ENCODE measurements at places on chromosomes 12 and 14.
A peak's percentile ranks its signal among the peaks of the same experiment; 100 is the strongest.

DNA sequence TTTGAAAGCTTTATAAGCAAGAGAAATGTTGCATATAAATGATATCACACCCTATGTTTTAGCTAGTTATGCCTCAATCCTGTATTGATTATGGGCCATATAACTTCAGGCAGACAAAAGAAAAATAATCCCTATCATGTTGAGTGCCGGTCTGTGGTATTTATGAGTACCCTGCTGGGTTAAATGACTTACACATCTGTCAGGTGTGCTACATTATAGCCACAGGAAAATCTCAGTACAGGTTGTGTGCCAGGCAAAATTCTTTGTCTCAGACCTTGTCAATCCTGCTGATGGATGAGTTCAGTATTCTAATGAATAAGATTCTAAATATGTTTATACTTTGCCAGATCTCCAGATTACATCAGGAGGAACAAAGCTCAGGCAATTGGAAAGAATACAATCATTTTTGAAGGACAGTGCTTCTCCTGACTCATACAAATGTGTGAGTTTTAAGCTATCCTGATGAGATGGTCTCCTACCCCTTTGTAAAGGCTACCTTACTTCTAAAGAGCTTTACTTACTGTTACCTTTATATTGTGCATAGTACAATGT is 109.8 kb upstream of the FOXG1 start:
- no peak for DNase-seq

DNA sequence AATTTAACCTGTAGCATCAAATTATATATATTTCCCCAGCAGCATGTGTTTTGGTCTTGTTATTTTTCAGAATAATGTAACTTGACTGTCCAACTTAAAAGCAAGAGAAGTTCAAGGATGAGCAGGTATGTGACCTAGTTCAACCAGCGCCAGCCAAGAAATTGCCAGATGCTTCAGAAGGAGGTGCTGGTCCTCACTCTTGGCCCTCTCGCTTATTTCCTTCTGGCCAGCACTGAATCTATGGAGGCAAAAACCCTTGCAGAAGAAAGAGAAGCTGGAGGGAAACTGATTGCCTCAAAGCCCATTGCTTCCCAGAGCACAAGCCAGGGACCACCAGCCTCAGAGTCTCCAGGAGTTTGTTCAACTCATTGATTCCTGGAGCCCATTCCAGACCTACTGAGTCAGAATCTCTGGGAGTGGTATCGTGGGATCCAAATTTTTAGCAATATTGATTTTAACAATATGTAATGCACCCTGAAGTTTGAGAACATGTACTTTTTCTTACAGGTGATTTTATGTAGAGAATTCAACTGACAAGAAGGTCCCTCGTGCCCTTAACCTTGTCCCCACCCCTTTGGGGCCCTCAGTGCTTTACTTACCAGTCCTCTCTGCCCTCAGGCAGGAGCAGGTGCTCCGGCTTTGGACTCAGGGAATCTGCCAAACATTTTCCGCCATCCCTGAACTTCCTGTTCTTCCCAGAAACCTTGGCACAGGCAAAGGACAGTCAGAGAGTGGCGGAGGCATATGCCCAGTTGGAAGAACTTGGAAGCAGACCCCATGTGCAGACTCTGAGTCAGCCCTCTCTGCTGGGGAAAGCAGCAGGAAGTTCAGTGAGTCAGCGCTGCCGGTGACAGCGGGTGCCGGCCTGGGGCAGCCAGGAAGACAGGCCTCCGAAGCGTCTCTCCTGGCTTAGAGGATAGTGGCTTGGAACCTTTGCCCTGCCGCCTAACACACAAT is 10.4 kb downstream of the BEST3 start:
- DNase-seq = no peak

GRCh38 chr12:23621900-23622299 is 327.6 kb downstream of the SOX5 start:
- no peak for DNase-seq

GRCh38 chr14:55767286-55767685 is 187.3 kb downstream of the KTN1 start:
- DNase-seq = no peak

DNA sequence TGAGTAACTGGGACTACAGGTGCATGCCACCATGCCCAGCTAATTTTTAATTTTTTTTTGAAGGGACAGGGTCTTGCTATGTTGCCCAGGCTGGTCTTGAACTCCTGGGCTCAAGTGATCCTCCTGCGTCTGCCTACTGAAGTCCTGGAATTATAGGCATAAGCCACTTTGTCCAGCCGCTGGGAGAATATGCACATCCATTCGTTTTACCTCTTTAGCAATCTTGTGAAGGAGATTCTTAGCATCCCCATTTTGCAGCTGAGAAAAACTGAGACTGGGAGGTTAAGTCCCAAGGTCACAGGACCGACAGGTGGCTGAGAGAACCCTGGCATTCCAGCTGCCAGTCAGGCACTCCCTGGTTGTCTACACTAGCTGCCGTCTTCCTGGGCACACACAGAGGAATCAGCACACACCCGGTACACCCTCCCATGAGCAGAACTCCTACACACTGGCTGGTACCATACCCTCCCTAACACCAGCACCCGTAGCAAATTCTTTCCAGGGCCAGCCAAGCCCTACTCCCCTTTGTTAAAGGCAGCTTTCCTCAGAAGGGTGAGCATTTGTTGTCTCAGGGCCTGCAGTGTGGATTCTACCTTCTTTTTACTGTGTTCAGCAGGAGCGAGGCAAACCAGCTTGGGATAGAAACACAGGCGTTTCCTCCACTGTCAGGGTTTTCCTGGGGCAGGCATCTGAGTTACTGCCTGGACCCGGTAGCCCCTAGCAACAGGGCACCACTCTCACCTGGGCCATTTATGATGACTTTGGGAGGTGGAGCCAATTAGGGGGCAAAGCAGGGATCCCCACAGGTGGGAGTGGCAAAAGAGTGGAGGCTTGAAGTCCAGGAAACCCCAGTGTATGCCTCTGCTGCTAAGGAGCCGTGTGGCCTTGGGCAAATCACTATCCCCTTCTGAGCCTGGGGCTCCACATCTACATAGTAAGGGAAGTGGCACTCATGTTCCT is 70.2 kb downstream of the IRF2BPL start:
- no peak for DNase-seq

DNA sequence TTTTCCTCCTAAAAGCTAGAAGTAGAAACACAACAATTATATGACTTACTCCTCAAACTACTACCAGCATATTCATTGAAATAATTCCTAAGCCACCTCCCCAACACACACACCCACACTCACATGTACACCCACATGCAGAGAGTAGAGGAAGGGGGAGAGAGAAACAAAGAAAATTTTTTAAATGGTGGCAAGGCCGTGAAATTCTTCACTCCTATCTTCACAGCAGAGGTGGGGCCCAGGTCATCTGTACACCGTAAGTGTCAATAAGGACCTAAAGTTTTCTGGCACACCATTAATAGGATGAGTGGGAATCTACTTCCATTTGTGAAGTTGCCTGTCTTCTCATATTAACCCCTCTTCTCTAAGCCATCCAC is 73.9 kb upstream of the EGLN3 start:
- DNase-seq = no peak

GRCh38 chr12:28884904-28885679 is 264.0 kb upstream of the FAR2 start:
- DNase-seq = no peak

DNA sequence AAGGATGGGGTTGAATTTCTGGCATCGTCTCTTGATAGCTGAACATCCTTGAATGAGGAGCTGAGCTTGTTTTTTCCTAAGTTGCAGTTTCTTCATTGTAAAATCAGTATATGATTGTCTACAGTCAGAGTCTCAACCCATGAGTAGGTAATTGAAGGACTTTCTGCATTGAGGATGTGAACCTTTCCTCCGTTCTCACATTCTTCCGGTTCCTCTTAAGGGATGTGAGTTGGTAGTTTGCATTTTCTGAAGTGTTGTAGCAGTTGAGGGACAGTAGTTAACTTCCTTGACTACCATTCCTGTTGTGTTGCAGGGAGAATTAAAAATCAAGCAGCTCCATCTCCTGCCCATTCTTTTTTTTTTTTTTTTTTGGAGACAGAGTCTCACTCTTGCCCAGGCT is 19.1 kb downstream of the TPCN1 start:
- DNase-seq = no peak

- DNase-seq = no peak
Observed at GRCh38 chr12:59158066-59158465, 237.8 kb upstream of the LRIG3 start.

DNA sequence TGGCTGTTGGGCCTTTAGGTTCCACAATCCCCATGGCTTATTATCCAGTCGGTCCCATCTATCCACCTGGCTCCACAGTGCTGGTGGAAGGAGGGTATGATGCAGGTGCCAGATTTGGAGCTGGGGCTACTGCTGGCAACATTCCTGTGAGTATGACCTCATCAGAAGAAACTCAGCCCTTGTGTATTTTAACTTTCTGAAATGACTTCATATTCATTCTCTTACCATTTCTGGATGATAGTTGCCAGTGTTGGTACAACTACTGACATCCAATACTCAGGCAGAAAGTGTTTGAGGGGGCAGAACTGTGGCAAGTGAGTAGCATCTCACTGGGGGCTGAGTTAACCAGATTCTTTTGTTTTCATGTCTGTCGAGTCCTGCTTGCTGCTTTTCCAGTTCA is 2.3 kb downstream of the DAZAP2 start:
- DNase-seq = no peak

GRCh38 chr12:33383503-33383902 is 56.1 kb downstream of the SYT10 start:
- no peak for DNase-seq

DNA sequence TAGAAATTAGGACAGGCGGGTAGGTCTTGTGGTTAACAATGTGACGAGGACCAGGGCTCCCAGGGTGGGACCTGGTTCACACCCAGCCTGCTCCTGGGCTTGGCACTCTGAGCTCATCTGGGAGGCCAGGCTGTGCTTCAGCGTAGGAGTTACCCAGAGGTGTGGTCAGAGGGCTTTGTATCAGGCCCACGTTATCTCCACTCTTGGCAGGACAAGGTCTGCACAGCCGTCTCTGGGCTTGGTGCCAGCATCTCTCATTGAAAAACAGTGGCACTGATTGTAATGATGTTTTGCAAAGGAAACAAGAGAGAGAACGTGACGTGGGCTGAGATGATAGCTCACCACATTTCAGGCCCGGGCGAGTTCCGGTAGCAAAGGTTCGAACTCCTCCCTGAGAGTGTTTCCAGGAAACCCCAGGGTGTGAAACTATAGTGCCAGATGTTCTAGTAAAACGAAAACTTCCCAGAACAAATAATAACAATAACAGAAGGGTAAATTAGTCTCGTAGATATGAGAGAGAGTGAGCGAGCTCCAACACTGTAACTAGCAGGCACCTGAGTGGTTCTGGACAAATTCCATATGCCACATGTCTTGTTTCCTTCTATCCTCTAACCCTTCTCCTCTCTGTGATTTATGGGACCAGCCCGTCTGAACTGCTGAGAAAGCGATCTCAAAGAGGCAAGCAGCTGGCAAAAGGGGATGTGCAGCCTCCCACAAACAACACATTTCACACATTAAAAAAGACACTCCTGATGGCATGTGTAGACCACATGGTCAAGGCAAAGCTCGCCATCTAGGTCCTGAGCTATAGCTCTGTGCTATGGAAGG is 227.3 kb downstream of the KTN1 start:
- peak; percentile 55 for DNase-seq

GRCh38 chr14:23181946-23182345 is 1.5 kb downstream of the SLC7A8 start:
- no peak for DNase-seq

GRCh38 chr14:90556012-90556477 is 159.2 kb downstream of the CALM1 start:
- no peak for DNase-seq

- DNase-seq = no peak
Observed at GRCh38 chr12:119036878-119037825, 55.8 kb downstream of the SRRM4 start.

- no peak for DNase-seq
Observed at GRCh38 chr12:64672925-64673409, 62.7 kb downstream of the RASSF3 start.

- DNase-seq = no peak
Observed at GRCh38 chr14:91585856-91586255, 75.7 kb upstream of the PPP4R3A start.

DNA sequence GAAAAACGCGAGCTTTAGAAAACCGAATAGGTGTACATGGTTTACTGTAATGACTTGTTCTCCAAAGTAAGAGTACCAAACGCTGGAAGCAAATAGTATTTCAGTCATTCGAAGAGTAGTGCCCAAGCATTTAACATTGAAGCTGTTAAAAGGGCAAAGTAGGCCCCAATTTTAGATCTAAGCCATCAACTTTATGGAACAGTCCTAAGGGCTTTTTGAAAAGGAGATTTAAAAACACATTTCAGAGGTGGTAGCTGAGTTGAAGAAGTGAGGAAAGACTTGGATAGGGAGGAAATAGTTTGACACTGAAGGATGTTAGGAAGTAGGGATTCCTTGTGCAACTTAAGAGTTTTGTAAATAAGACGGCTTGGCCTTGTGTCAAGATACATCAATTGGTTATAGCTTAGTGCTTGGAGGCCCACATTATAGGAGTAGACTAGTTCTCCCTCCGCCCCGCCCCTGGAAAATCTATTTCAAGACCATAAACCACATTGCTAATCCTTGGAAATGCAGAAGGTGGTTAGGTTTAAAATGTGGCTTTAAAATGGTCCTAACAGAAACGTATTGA is 783 bp upstream of the TUBA1B start:
- DNase-seq = no peak

DNA sequence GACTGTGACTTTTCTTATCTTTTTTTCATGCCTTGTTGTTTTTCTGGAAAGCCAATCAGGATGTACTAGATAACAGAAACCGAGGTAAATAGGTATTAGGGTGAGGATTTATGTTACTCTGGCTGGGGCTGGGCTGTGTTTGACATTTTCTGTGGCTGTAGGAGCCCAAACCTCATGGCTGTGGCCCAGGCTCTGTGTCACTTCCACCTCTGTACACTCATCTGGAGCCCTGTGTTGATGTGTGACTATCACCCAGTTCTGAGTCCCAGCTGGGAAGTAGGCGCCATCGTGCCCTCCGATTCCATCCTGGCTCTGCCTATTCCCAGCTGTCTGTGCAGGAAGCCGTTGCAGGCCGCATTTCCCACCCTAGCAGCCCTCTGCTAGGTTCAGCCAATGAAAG is 1.6 kb upstream of the HHIPL1 start:
- no peak for DNase-seq

- no peak for DNase-seq
Observed at GRCh38 chr12:25698772-25699171, 145.7 kb upstream of the LMNTD1 start.

DNA sequence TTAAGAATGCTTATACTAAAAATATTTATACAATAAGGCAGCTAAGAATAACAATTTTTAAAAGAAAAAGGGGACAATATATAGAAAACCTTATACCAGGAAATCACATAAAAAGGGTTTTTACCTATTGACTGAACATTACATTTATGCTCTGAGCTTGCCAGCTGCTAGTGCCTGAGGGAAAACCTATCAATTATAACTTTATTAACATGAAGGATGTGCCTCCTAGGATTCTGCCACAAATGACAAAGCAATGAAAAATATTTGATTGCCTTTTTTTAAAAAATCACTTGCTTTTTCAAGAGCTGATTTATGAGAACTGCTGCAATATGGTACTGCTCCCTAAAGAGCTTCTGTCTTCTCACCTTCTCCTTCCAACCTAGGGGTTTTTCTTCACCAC is 185.7 kb downstream of the RIMBP2 start:
- no peak for DNase-seq

- DNase-seq = no peak
Observed at GRCh38 chr12:53981634-53982565, 3.0 kb upstream of the HOXC10 start.

GRCh38 chr14:70808416-70809224 is 693 bp downstream of the MAP3K9 start:
- no peak for DNase-seq

- no peak for DNase-seq
Observed at GRCh38 chr12:10293570-10294227, 14.0 kb upstream of the KLRD1 start.

Data from stimulated activated CD8-positive, alpha-beta memory T cell treated with anti-CD3 and anti-CD28 coated beads, Interleukin-12 subunit alpha, Interleukin-12 subunit beta, amount 100 ng/mL, for 1 hour (primary cell).